ENCODE measurements at places on chromosomes 13 and 19.
A peak's percentile ranks its signal among the peaks of the same experiment; 100 is the strongest.

DNA sequence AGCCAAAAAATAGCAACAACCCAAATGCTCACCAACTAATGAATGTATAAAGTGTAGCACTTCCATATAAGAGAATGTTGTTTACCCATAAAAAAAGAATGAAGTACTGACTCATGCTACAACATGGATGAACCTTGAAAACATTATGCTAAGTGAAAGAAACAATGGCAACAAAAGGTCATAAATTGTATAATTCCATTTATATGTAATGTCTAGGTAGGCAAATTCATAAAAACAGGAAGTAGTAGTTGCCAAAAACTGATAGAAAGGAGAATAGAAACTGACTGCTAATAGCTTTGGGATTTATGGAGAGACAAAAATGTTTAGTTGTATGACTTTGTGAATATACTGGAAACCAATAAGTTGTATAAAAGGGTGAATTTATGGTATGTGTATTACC, 21.6 kb downstream of the MYCBP2 start:
- DNase-seq = no peak

GRCh38 chr19:3708207-3708931, at the start of gene TJP3:
TJP3 (plus strand) TSS chr19:3708384; CDS start chr19:3728433, 20,049 bp downstream.
- DNase-seq = no peak

GRCh38 chr13:111122056-111122455, 6.9 kb downstream of the ARHGEF7 start:
- no peak for DNase-seq

- DNase-seq = no peak
Observed at GRCh38 chr13:30748717-30749116, 13.4 kb downstream of the ALOX5AP start.

- peak; percentile 74 for DNase-seq
Observed at GRCh38 chr19:4007836-4008539, 452 bp downstream of the PIAS4 start.

- DNase-seq = no peak
Observed at GRCh38 chr19:46492841-46493235, 2.8 kb downstream of the PNMA8B start.

DNA sequence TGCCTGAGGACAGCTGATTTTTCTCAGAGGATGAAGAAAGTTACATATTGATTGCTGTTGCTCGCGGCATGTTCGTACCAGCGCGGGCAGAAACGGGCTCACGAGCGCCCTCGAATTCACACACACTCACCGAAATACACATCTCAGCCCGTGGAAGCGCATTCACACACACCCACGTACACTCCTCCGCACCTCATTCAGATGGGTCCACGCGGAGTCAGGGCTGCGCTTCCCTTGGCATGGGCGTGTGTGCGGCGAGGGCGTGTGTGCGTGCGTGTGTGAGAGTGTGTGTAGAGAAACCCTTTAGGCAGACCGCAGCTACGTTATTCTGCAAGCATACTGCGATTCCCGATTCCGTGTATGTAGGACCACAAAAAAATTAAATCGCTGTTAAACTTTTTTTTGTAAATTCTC, 2.1 kb upstream of the PCDH17 start:
- DNase-seq = peak; percentile 61

DNA sequence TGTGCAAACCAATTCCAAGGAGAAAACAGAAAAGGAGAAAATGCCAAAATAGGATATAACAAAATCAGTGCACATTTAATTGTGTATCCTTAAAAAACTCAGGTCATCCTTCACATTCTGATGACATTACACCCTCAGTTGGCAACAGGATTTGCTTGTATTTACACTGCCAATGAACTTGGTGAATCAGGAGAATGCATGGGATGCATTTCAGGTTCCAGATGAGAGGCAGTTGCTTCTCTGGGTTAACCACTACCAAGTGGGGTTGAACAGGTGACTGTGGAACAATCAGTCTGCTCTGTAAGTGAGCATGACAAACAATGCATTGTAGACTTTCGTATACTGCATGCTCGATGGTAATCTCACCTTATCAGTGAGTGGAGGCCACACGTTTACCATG, 79.1 kb downstream of the STARD13 start:
- DNase-seq = no peak

DNA sequence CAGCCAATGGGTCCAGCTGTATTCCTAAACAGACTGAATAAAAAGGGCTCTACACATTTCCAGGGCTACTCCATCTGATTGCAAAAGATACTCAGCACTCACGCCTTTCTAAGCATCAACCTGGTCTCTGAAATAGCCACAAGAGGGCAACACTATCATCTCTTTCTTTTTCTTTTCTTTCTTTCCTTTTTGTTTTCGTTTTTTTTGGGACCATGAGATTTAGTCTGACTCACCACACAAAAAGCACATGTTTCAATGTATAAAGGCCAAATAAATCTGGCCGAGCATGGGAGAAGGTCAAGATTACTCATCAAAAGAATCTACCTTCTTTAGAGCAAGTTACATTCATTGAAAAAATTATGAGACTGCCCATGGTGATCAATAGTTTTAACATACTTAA, 805.6 kb upstream of the ARGLU1 start:
- DNase-seq = no peak

GRCh38 chr19:41886761-41887710, 4.1 kb downstream of the ARHGEF1 start:
- peak; percentile 84 for DNase-seq

DNA sequence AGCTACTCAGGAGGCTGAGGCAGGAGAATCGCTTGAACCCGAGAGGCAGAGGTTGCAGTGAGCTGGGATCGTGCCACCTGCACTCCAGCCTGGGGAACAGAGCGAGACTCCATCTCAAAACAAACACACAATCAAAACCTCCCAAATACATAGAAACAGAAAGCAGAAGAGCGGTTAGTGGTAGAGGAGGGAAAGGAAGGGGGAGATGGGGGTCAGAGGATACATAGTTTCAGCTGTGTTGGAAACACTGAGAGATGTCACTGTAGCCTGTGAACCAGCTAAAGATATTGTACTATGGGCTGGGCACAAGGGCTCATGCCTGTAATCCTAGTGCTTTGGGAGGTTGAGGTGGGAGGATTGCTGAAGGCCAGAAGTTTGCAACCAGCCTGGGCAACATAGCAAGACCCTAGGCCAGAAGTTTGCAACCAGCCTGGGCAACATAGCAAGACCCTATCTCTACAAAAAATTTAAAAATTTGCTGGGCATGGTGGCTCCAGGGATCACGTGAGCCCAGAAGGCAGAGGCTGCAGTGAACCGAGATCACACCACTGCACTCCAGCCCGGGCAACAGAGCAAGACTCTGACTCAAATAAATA, 49.9 kb downstream of the GNG7 start:
- DNase-seq = no peak

GRCh38 chr13:83499286-83499685, 383.0 kb downstream of the SLITRK1 start:
- no peak for DNase-seq

GRCh38 chr19:33394006-33394722, 20.7 kb downstream of the CEBPG start:
- no peak for DNase-seq

GRCh38 chr19:10961073-10961860, 437 bp downstream of the SMARCA4 start:
- DNase-seq = no peak

GRCh38 chr19:38233740-38234251, 9.8 kb upstream of the DPF1 start:
- DNase-seq = peak; percentile 93

- no peak for DNase-seq
Observed at GRCh38 chr13:43260999-43261398, 237.6 kb downstream of the DNAJC15 start.

GRCh38 chr19:49879243-49879963, 1.9 kb downstream of the TBC1D17 start:
- no peak for DNase-seq

DNA sequence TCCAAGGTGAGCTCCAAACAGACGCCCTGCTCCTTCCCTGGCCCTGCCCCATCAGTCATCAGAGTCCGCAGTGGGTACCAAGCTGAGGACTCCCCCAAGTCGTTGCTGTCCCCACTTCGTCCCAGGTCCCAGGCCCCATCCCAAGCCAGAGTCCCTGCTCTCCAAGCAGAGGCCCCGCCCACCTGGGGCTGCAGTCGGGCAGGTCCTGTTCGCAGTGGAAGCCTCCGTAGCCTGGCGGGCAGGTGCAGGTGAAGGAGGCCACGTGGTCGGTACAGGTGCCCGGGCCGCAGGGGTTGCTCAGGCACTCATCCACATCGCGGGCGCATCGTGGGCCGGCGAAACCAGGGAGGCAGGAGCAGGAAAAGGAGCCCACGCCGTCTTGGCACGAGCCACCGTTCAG, 19.4 kb downstream of the NOTCH3 start:
- DNase-seq = no peak

GRCh38 chr13:103663996-103664395, 597.8 kb upstream of the SLC10A2 start:
- DNase-seq = no peak
